ENCODE measurements at places on chromosomes 3 and 15. TPM values are rescaled to one million over a fixed set of nuclear protein-coding genes. Genes with fewer than 3 reads are reported as not detected.

DPPA2 gene
- not detected for total RNA-seq

KLF15 gene
- total RNA-seq: 9.5 TPM

CCDC39 gene
- not detected for total RNA-seq

CNTN3 gene
- total RNA-seq: 0.78 TPM

CCDC80 gene
- 48.7 TPM for total RNA-seq

FOXB1 gene
- not detected for total RNA-seq

Data from epithelial cell of alveolus of lung (primary cell).